ENCODE measurements at places on chromosomes 6 and 20.

DNA sequence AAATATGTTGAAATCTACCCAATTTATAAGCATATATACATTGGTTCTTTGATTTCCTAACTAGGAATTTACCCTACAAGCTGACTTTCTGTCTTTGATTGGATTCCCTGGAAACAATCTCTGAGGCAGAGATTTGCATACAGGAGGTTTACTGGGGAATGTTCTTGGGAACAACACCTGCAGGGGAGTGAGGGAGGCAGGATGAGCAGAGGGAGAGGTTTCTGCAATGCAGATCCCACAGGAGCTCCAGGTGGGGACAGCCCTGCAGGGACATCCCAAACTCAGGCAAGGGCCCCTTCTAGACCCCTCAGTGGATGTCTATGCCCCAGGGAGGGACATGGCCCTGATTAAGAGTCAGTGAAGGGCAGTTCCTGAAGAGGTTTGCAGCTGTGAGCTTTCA lies 95.2 kb upstream of the CCDC167 start:
- DNase-seq: no peak

DNA sequence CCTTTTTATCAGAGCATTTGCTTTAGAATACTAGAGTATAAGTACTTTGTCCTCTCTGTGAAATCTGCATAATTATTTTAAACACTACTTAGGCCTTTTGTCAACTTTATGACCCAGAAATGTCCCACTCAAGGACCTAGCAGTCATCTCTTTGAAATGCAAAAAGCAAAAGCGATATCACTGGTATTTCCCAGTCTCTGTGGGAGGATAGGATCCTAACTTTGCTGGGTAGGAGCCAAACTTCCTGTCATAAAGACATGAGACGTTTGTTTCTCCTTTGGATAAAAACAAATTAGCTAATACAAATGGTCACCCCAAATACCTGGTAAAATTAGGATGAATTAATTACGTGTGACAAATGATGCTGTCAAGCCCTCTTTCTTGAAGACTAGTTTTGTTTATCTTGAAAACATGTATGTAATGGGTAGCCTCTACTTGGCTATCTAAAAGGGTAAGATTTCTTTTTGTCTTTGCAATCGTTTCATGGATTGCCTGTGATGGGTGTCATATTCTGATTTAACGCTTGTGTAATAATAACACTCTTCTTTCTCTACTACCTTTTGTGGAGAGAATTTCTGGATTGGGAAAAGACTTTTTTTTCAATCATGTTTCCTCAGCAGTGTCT lies 36.2 kb downstream of the DCDC2 start:
- DNase-seq: no peak

DNA sequence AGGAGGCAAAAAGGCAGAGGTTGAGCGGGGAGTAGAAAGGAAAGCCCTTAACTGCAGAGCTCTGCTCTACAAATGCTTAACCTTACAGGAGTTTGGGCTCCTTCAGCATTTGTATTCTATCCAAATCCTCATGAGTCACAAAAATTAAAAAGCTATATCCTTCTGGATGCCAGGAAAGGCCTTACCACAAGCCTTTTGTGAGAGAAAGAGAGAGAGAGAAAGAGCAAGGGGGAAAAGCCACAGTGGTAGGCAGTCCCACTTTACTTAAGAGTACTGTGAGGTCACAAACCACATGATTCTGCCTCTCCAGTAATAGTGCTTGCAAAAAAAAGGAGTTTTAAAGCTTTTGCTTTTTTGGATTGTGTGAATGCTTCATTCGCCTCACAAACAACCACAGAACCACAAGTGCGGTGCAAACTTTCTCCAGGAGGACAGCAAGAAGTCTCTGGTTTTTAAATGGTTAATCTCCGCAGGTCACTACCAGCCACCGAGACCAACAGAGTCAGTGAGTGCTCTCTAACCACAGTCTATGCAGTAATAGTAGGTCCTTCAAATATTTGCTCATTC lies at the start of gene RUNX2:
TSS of gene RUNX2 (plus strand) at position 375 of the 567 bp plus-strand sequence. CDS start 397 bp downstream, outside the sequence.
- DNase-seq: no peak

DNA sequence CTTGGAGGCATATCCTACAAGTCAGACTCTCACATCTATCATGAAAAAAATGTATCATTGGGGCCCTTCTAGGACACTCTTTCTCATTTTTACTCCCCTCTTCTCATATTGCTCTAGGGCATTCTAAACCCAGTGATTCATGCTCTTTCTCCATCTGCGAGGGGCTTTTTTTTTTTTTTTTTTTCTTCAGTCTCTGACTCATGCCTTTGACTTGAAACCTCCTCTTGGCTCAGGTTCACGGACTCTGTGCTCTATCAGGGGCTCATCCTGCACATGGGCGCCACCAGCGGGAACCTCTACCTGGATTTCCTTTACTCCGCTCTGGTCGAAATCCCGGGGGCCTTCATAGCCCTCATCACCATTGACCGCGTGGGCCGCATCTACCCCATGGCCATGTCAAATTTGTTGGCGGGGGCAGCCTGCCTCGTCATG lies 17.8 kb downstream of the SLC22A1 start:
- DNase-seq: no peak
